ENCODE measurements at places on chromosomes 12 and 14.
A peak's percentile ranks its signal among the peaks of the same experiment; 100 is the strongest.

GRCh38 chr12:1324910-1325309 is 269.5 kb downstream of the FBXL14 start:
- H3K4me1 ChIP-seq = peaks cover 5% of the 10 kb centered on the region
- peaks cover 24% of the 10 kb centered on the region for H3K36me3 ChIP-seq
- H3K4me3 ChIP-seq = no peak overlapping the region
- H3K27me3 ChIP-seq = no peaks in the 10 kb centered on the region
- H3K27ac ChIP-seq = no peak overlapping the region

DNA sequence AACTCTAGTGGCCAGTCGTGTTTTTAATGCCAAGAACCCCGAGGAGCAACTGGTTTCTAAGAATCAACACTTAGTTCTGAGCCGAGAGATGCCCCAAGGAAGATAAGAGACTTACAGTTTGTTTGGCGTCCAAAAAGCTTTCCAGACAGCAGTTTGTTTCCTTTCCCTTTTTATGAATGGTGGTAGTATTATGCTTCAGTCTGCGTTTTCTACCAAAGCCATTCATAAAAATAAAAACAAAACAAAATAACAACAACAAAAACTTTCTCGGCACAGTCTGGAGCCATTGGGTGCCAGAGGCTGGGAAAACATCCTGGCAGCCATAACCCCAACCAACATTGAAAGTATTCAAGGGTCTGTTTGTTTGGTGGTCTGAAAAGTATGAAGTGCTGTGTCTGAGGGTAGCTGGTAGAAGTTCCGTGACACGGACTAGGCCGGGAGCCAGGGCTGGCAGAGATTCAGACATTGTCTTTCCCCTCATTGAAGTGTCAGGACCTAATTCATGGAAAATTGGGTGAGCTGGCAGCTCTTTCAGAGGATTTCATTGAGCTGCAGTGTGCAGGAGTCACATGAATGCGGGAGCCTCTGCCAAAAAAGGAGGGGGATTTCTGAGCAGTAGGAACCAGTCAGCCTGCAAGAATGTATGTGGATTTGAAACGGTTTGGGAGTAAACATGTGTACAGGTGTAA is 124.2 kb downstream of the HMGA2 start:
- no peaks in the 10 kb centered on the region for H3K4me1 ChIP-seq
- H3K27me3 ChIP-seq = peaks cover 13% of the 10 kb centered on the region
- no peaks in the 10 kb centered on the region for H3K36me3 ChIP-seq
- H3K27ac ChIP-seq = no peak overlapping the region
- no peak for ATAC-seq

DNA sequence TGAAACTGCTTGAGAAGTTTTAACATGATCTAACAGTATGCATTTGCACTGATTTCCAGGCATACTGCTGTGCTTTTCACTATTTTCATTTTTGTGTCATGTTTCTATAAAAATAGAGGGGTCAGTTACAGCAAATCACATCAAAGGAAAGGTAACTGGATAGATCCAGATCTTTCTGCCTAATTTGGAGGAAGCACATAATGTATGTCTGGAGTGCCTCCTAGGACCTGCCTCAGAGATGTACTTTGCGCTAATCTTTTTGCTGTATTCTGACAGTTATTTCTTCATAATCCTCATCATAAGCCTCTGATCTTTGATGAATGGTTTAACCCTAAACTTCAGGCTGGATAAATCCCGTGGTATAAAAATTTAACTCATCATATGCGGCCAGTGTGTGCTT is 111.2 kb upstream of the NPAS3 start:
- H3K27ac ChIP-seq = no peak overlapping the region
- no peaks in the 10 kb centered on the region for H3K36me3 ChIP-seq
- no peaks in the 10 kb centered on the region for H3K27me3 ChIP-seq
- ATAC-seq = no peak
- H3K4me3 ChIP-seq = no peak overlapping the region

DNA sequence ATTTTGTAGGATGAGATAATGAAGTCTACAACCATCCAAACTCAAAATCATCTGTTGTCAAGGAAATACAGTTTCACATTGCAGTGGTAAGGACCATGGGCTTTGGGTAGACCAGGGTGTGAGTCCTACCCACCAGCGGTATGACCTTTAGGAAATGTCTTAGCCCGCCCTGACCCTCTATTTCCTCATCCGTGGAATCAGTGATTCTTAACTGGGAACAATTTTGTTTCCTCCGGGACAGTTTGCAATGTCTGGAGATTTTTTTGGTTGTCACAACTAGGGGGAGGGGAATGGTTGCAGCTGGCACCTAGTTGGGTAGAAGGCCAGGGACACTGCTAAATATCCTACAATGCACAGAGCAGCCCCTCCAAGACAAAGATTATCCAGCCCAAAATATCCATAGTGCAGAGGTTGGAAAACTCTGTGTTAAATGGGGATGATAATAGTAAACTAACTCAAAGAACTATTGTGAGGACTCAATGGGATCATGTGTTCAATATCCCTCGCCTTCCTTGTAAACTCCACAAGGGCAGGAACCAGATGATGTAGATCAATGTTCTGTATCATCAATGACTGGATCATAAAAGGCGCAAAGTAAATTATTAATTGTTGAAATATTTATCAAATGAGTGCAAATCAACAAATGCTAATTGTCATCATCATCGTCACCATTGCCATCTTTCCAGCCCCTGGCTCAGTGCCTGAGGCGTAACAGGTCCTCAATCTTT is 15.7 kb upstream of the IFT81 start:
- ATAC-seq = no peak
- H3K27ac ChIP-seq = no peak overlapping the region
- peaks cover 7% of the 10 kb centered on the region for H3K4me1 ChIP-seq

DNA sequence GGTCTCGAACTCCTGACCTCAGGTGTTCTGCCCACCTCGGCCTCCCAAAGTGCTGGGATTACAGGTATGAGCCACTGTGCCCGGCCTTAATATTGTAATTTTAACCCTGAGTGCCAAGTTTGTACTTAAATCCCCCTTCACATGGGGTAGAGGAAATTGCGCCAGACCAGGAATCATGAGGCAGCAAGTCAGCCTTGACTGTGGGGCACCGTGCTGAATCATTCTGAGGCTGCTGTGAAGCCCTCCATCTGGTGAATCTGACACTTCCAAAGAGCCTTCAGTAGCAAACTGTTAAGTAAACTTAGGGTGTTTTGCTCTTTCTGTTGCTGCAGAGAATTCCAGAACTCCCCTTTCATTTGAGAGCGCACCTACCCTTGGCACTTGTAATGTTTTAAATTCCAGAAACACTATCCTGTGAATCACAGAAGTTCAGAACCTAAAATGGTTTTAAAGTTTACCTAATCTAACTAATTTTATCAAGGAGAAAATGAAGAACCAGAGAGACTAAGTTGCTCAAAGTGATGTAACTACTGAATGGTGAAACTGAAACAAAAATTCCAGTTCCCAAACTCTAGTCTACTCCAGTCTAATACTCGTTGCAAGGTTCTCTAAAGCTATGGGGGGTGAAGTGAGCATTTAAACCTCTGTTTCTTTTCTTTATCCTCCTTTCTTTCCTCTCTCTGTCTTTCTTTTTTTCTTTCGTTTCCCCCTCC is 7.5 kb downstream of the HEBP1 start:
- no peak overlapping the region for H3K4me3 ChIP-seq
- H3K27me3 ChIP-seq = no peaks in the 10 kb centered on the region
- H3K27ac ChIP-seq = peak overlapping the region; percentile 8
- ATAC-seq = no peak
- peaks cover 10% of the 10 kb centered on the region for H3K36me3 ChIP-seq
- H3K4me1 ChIP-seq = peaks cover 27% of the 10 kb centered on the region

- no peaks in the 10 kb centered on the region for H3K36me3 ChIP-seq
- ATAC-seq = no peak
- no peak overlapping the region for H3K27ac ChIP-seq
- peaks cover 10% of the 10 kb centered on the region for H3K27me3 ChIP-seq
- no peaks in the 10 kb centered on the region for H3K4me1 ChIP-seq
- no peak overlapping the region for H3K4me3 ChIP-seq
These were observed 47.1 kb upstream of the OVCH1 start for GRCh38 chr12:29544428-29545101.

- peaks cover 71% of the 10 kb centered on the region for H3K27me3 ChIP-seq
- ATAC-seq = peak; percentile 72
- no peak overlapping the region for H3K27ac ChIP-seq
These were observed 7.8 kb downstream of the ZDHHC22 start for GRCh38 chr14:77133720-77134338.

DNA sequence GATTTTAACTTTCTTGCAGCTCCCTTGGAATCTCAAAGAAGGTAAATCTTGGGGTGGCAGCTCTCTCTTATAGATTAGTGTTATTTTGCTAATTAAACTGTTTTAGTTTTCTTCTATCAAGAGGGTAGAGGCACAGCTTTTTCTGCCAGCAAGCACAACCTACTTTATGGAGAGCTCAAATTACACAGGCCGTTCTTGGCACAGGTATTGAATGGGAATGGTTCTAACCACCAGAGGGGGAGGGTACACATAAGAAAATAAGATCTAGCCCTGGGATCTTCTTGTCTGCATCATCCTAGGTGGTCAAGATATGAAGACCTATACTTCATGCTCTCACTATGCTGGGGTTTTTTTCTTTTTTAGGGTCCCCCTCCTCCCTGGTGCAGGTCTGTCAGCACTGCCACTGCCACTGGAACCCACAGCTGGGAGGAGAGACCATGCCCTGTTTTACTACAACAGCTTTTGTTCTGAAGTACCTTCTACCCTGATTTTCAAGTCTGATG is 48.6 kb upstream of the STAC3 start:
- ATAC-seq = no peak
- H3K27me3 ChIP-seq = no peaks in the 10 kb centered on the region
- peak overlapping the region; percentile 14 for H3K27ac ChIP-seq
- peaks cover 74% of the 10 kb centered on the region for H3K36me3 ChIP-seq

DNA sequence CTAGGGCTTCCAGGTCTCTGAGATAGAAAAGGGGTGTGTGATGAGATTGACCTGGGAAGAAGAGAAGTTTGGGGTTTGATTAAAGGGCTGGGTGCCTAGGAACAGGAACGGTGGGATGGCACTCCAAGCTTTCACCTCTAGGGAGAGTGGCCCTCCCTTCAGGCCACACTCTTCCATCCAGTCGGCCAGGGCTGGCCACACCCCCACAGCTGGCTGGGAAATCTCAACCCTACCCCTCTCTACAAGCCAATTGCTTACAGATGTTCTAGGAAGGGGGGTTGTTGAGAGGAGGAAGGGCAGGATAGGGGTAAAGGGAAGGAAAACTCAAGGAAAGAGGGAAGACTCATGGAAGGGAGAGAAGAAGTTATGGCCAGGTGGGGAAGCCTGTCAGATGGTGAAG is 6.6 kb upstream of the ITGA5 start:
- H3K4me3 ChIP-seq = no peak overlapping the region
- H3K27ac ChIP-seq = no peak overlapping the region
- H3K4me1 ChIP-seq = no peaks in the 10 kb centered on the region
- H3K36me3 ChIP-seq = no peaks in the 10 kb centered on the region

DNA sequence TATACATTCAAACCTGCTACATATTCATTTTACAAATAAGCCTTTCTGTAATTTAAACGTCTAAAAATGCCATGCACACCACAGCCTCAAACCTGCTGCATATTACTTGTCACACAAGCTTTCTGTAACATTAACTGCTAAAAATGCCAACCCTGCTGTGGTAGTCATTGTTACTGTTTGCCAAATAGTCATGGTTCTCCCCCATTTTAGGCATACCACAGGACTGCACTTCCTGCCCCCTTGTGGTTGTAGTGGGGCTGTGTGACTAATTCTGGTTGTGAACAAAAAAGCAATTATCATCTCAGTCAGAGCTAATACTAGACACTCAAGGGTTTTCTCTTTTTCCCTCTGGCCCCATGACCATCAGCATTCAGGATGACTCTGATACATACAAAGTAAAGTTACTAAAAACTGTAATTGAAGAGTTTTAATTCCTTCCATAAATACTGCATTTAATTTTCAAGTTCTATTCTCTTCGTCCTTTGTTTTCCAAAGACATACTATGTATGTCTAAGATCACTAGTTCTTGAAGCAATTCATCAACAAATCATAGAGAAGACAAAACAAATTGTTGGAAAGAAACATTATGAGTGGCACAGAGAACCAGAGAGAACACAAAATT is 5.7 kb upstream of the SLC35F4 start:
- peaks cover 9% of the 10 kb centered on the region for H3K27me3 ChIP-seq
- peak; percentile 56 for ATAC-seq

DNA sequence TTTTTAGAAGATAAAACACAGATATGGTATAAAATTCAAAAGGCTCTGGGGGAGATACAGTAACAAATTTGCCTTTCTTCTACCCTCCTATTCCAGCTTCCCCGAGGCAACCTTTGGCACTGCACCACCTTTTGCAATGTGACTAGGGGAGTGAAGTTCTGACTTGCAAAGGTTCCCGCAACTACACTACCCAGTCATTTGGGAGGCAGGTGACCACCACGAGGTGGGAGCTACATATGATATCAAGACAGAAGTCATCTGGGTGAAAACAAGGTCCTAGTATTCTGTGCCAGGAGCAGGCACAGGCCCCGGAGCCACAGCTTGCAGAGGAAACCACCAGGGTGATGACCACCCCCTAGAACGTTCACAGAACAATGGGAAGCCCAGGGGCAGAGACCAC is 141.5 kb downstream of the TTC7B start:
- no peaks in the 10 kb centered on the region for H3K27me3 ChIP-seq
- ATAC-seq = no peak
- H3K27ac ChIP-seq = no peak overlapping the region
- peaks cover 12% of the 10 kb centered on the region for H3K4me1 ChIP-seq
- peaks cover 4% of the 10 kb centered on the region for H3K36me3 ChIP-seq

- no peak overlapping the region for H3K27ac ChIP-seq
- H3K4me3 ChIP-seq = no peak overlapping the region
- no peaks in the 10 kb centered on the region for H3K4me1 ChIP-seq
- no peaks in the 10 kb centered on the region for H3K27me3 ChIP-seq
- no peaks in the 10 kb centered on the region for H3K36me3 ChIP-seq
These were observed 243.1 kb downstream of the AKAP6 start for GRCh38 chr14:32571995-32572866.

GRCh38 chr14:55127460-55127951 is 1.5 kb upstream of the LGALS3 start:
- no peak overlapping the region for H3K27ac ChIP-seq
- H3K27me3 ChIP-seq = no peaks in the 10 kb centered on the region
- peaks cover 24% of the 10 kb centered on the region for H3K4me1 ChIP-seq
- no peak for ATAC-seq
- H3K36me3 ChIP-seq = no peaks in the 10 kb centered on the region
- H3K4me3 ChIP-seq = no peak overlapping the region

GRCh38 chr14:96088074-96088473 is 48.9 kb downstream of the C14orf132 start:
- no peaks in the 10 kb centered on the region for H3K36me3 ChIP-seq
- no peak overlapping the region for H3K27ac ChIP-seq
- peaks cover 18% of the 10 kb centered on the region for H3K27me3 ChIP-seq
- H3K4me1 ChIP-seq = no peaks in the 10 kb centered on the region

DNA sequence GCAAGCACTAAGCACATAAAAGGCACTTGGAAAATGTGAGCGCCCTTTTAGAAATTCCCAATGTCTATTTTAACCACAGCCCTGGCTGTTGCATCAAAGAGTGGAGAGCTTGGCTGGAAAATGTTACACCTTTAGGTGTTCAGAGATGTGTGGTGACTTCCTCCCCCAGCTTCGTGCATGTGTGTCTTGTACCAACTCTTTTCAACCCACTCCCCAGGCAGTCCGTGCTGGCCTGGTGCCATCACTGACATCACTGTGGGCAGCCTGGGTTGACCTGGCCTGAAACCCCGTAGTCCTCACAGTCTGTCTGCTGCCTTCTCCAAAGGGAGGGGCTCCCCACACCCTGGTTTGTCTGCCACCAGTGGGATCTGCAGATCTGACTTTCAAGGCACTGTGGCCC is 101.8 kb downstream of the SCARB1 start:
- no peak overlapping the region for H3K4me3 ChIP-seq
- H3K27me3 ChIP-seq = peaks cover 45% of the 10 kb centered on the region
- H3K27ac ChIP-seq = no peak overlapping the region
- peaks cover 25% of the 10 kb centered on the region for H3K4me1 ChIP-seq
